ENCODE measurements at places on chromosomes 12 and 14.

- no peak for DNase-seq
Measured at GRCh38 chr14:53581504-53581903, 375.1 kb downstream of the BMP4 start.

DNA sequence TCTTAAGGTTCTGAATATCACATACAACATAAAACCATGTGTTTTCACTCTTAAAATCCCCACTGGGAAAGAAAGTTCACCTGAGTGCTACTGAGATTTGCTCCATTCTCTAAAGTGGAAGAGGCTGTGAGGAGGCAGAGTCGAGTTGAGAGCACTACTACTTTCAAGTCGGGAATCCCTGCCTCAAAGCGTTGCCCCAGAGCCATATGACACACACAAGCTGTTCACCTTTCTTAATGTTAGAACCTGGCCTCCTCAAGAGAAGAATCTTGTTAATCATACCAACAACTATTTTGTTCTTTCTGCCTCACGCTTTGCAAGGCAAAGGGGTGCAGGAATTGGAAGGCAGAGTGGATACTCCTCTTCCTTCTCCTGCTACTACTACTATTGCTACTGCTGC, 149.7 kb upstream of the DAAM1 start:
- DNase-seq, result no peak

GRCh38 chr12:105775343-105775742, 363.4 kb downstream of the NUAK1 start:
- no peak for DNase-seq

DNA sequence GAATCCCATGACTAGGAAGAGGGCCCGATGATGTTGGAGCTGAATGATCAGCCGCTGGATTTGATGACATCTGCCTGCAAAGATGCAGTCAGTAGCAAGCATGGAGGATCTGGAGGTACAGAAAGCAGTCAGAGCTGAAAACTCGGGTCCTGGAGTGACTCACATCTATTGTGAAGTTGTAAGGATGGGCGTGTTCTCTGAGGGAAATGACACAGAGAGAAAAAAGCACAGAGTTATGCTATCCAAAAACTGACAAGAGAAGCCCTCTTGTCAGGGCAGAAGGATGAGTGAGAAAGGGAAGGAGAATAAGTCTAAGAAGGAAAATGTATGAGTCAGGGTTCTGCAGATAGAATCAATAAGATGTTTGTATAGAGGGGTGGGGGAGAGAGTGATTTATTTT, 380.4 kb upstream of the CCDC196 start:
- DNase-seq, result no peak

DNA sequence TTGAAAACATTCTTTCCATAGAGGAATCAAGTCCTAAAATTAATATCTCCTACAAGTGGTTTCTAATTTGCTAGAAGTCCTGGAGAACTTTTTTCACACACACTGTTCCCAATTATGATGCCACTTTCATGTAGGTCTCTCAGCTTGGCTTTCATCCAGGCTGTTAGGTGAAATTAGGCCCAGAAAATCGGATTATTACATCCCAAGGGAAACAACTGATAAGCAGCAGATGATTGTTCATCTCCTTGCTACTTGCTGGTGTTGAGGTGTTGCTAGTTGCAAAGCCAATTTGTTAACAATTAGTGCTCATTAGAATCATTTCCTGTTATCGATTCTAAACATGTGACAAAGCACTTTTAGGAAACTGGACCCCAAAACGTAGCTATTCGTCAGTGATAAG, 248.0 kb downstream of the PDZRN4 start:
- no peak for DNase-seq

GRCh38 chr12:51752234-51752889, 96.2 kb downstream of the FIGNL2 start:
- no peak for DNase-seq

DNA sequence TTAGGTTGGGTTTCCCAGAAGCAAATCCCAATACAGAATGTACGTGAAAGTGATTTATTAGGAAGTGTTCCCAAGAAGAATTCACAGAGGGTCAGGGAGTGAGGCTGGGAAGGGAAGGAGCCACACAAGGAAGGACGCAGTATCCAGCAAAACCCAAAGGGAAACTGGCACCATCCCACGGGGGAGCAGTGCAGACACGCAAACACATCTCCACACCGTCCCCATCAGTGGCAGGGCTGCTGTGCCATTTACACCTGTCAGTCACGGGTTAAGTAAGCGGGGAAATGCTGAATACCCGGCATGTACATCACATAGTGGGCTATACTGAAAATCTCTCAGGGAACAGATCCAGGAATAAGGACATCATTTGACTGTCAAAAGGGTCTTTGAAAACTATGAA, 93.9 kb downstream of the SLC38A1 start:
- DNase-seq, result no peak

DNA sequence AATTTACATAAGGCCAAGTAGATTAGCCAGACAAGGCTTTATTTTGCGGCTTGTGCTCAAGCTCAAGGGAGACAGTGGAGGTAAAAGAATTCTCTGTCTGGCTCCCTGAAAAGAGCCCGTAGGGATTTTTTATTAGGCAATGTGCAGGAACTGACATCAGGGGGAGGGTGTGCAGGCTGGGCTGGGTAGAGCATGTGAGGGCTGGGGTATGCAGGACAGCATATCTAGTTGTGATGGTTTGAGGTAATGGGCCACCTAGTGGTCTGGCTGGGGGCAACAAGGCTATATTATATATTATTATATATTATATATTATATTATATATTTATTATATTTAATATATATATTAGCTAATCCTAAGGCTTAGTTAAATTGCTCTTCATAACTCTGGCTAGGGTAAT, 102.1 kb downstream of the TMEM117 start:
- no peak for DNase-seq

DNA sequence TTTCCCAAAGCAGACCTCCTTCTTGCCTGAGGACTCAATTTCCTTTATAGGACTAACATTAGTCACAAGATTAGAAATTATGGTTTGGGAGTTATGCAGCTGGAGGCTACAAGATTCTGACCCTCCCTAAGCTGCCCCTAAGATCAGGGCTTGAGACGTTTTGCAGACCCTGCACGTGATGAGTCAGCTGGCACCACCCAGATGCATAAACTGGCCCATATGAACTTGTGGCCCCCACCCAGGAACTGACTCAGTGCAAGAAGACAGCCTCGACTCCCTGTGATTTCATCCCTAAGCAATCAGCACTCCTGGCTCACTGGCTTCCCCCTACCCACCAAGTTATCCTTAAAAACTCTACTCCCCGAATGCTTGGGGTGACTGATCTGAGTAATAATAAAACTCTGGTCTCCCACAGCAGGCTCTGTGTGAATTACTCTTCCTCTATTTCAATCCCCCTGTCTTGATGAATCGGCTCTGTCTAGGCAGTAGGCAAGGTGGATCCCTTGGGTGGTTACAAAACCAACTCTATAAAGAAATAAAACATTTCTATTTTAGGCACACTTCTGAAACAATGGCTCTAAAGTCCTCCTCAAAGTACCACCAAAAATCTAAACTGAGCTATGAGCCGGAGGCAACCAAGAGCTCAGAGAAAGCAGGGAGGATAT, 233.4 kb downstream of the TMEM132D start:
- DNase-seq, result no peak

DNA sequence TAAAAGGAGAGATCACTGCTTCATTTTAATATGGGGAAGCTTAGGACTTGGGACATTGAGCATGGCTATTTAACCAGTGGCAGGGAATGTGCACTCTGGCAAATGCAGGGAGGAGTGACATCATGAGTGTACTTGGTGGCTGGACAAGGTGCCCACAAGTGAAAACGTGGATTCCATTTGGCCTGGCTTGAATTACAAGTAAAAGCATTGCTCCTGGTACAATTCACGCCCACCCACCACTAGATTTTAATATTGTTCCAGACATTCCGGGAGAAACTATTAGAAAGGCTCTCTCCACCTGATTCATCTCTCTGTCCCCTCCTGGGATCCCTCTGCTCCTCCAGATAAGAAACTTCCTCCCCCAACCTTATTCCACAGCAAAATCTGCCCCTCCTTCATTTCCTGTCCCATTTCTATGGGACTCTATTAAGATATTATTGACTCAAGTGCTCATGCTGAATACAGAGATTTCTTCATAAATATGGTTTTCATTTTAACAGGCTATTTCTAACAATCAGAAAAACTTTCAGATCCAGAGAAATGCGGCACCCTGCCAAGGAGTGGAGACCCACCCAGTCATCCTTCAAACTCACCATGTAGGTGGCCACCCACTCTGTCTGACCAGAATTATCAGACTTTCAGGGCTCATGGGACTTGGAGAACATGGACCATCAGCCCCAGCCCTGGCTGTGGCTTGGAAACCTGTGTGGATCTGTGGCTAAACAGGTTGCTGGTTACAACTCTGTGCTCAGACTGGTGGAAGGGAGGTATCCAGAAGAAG, 43.2 kb downstream of the SSPN start:
- no peak for DNase-seq

- no peak for DNase-seq
Measured at GRCh38 chr12:64991121-64991611, 129.9 kb downstream of the WIF1 start.

- DNase-seq, result no peak
Measured at GRCh38 chr12:53966085-53966384, 6.9 kb upstream of the HOXC11 start.

- DNase-seq, result no peak
Measured at GRCh38 chr12:9345171-9345570, 137.0 kb upstream of the PZP start.

DNA sequence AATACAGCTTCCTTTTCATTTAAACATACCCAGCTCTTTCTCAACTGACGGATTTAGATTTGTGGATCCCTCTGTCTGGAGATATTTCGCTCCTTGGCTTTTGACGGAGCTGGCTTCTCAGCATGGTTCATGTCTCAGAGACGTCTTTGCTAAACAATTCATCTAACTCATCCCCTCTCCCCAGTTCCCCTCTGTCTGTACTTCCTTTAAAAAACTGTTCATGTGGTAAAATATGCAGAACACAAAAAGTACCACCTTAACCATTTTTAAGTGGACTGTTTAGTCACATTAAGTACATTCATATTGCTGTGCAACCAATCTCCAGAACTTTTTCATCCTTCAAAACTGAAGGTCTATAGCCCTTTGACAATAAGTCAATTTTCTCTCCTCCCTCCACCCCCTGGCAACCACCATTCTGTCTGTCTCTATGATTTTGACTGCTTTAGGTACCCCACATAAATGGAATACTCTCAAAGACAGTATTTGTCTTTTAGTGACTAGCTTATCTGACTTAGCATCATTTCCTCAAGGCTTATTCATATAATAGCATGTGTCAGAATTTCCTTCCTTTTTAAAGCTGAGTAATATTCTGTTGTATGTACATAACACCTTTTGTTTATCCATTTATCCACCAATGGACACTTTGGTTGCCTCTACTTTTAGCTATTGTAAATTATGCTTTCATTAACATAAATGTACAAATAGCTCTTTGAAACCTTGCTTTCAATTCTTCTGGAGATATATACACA, 399.8 kb upstream of the SOX5 start:
- no peak for DNase-seq

GRCh38 chr12:114945351-114945750, 261.4 kb upstream of the TBX3 start:
- no peak for DNase-seq

DNA sequence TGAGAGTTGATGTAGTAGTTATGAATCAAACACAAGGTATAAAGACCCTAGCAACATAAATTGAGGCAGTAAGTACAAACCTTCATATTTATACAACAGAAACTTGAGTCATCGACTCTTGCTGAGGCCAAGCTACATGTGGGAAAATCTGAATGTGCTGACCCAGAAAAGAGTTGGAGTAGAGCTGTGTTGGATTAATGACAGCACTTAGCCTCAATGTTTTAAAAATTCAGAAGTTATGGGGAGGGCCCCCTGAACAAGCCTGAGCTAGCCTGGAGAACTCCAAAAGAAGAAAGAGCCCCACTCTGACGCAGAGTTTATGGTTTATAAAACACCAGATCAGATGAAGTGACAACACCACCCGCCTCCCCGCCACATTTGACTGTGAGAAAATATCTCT, 100.0 kb downstream of the DUSP6 start:
- DNase-seq, result no peak

DNA sequence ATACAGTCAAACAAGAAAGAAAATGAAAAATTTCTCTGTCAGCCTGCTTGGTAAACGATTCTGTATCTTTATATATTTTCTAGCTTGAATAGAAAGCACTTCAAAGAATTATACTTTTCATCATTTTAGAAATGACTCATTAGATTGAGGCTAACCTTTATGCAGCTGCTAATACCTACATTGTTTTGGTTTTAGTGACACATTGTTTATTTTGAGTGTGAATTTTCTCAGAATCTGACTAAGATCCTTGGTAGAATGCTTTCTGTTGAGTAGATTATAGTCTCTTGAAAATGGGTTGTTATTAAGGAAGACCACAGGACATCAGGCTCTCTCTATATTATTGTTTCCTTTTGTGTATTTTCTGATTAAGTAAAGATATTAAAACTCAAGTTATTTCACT, at the start of gene PMCH:
PMCH (minus strand) TSS at position 45 of the 400 bp plus-strand sequence. CDS start 63 bp downstream, outside the sequence.
- no peak for DNase-seq

DNA sequence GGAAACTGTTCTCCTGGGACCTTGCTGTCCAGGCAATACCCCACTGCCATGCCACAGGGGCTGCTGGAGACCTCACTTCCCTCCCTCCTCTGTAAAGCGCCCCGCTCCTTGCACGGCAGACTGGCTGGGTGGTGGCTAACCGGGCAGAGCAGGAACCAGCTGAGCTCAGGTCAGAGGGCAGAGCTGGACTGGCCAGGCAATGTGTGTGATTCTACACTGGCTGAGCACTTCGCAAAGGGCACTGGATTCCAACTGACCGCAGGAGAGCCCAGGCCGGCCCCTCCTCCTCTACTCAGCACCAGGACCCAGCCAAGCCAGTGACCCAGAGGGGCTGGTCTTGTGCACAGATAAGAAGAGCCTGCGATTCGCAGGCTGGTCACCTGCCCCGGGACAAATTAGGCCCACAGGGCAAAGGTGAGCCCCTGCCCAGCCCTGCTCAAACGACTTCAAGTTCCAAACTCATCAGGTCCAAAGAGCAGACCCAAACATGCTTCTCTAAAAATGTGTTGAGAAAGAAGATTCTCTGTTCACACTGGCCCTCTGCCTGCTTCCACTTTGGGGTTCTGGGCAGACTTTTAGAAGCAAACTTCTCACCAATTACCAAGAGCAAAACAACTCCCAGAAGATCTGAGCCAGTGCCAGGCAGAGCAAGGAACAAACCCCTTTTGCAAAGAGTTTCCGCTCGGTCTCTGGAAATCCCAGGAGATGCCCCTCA, 54.9 kb upstream of the DIO3 start:
- DNase-seq, result no peak

DNA sequence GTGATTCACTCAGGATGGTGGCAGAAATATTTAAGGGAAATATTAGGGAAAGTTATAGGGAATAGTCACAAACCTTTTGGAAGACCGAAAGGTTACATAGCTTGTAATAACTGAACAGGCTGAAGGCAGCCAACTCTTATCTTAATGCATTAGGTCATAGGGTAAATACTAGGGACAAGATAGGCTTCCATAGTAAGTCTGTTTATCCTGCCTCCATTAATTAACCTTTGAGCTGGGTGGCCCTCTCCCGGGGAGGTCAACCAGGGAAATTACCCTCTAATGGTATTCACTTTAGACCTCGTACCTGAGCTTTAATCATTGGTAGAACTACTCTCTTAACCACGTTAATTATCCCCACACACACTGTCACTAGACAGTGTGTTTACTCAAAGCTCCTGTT, 981.8 kb downstream of the SLC16A7 start:
- no peak for DNase-seq

- no peak for DNase-seq
Measured at GRCh38 chr14:100131181-100131580, 28.3 kb downstream of the DEGS2 start.

GRCh38 chr12:38469715-38470114, 153.1 kb downstream of the ALG10B start:
- no peak for DNase-seq

Data from CMK (cell line).